ENCODE measurements at places on chromosomes 7 and 10. TPM values are rescaled to one million over a fixed set of nuclear protein-coding genes. Genes with fewer than 3 reads are reported as not detected.

- H3K36me3 ChIP-seq, result no peaks in the 10 kb centered on the region
- no peak overlapping the region for H3K27ac ChIP-seq
- no peaks in the 10 kb centered on the region for H3K4me1 ChIP-seq
- H3K27me3 ChIP-seq, result no peaks in the 10 kb centered on the region
- no peak overlapping the region for H3K4me3 ChIP-seq
These were observed 138.3 kb upstream of the FGFR2 start for GRCh38 chr10:121736315-121737130.

DNA sequence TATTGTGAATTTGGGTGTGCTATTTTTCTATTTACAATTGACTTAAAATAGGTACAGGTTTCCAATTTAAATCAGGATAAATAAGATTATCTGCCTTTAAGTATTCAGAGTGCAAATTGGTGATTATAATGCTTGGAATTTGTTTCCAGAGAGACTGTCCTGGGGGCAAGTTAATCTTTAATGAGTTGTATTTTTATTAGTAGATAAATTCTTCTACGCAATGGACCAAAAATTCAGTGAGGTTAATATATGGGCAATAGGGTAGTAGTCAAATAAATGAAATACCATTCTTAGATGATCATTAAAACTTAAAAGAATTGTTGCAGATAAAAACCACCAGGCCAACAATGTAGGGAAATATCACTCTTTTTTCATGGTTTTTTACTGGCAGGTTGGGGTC, 3.4 kb downstream of the BICC1 start:
- no peaks in the 10 kb centered on the region for H3K27me3 ChIP-seq
- peak overlapping the region; percentile 77 for H3K4me3 ChIP-seq
- H3K27ac ChIP-seq, result peak overlapping the region; percentile 89
- H3K4me1 ChIP-seq, result peaks cover 52% of the 10 kb centered on the region
- peak; percentile 44 for DNase-seq

The TMEM209 gene
- 26.8 TPM for total RNA-seq

GRCh38 chr7:147304376-147304775, 1187.8 kb downstream of the CNTNAP2 start:
- DNase-seq, result no peak
- no peak overlapping the region for H3K27ac ChIP-seq
- no peaks in the 10 kb centered on the region for H3K36me3 ChIP-seq
- no peaks in the 10 kb centered on the region for H3K4me1 ChIP-seq
- H3K27me3 ChIP-seq, result no peaks in the 10 kb centered on the region
- H3K4me3 ChIP-seq, result no peak overlapping the region

DNA sequence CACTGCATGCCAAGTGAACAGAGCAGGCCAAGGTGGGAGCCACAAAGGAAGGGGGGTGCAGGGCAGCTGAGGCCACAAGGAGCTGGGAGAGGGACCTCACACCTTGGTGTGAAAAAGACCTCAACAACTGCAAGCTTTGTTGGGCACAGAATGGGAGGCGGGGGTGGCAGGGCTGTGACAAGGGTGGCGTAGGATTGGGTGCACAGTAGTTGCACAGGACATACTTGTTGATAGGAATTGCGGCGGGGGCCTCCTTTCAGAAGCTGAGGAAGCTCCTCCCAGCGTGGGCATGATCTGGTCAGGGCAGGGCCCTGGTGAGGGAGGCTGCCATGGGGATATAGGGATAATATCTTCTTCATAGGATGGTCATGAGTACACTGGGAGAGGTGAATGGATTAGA, 25.8 kb downstream of the POLL start:
- no peak overlapping the region for H3K27ac ChIP-seq
- no peaks in the 10 kb centered on the region for H3K36me3 ChIP-seq
- H3K27me3 ChIP-seq, result peaks cover 40% of the 10 kb centered on the region
- no peak overlapping the region for H3K4me3 ChIP-seq
- no peak for DNase-seq

DNA sequence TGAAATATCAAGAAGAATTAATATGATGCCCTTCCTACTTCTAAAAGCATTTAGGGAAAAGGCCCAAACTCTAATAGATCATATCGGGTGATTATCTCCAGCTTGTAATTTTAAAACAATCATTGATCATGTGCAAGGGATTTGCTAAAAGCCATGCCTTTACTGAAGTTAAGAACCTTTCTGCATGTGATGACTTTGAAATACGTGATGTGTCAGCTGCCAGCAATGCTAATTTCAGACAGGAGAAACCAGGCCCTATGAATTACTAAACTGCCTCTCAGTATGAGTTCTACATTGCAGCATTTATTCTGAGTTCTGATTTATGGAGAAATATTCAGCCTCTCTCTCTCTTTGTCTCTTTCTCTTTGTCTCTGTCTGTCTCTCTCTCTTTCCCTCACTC, 203.6 kb upstream of the AKR1E2 start:
- H3K4me1 ChIP-seq, result no peaks in the 10 kb centered on the region
- H3K27me3 ChIP-seq, result no peaks in the 10 kb centered on the region
- no peak for DNase-seq
- H3K27ac ChIP-seq, result no peak overlapping the region
- H3K36me3 ChIP-seq, result no peaks in the 10 kb centered on the region

DNA sequence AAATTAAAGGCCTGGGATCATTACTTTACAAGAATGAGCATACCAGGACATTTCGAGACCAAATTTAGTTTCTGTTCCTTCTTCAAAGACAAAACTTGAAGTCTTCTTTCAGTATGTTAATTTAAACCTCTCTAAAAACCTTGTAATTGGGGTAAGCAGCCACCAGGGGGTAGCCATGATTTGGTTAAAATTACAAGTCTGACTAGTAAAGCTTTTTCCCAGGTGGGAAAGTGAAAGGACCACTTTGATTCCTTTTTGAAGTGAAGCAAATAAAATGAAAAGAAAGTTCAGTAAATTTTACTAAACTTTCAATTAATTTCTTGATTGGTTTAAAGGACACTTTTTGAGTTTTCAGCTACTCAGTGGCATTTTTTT, 294.3 kb downstream of the BBS9 start:
- no peak overlapping the region for H3K4me3 ChIP-seq
- no peak overlapping the region for H3K27ac ChIP-seq
- DNase-seq, result peak; percentile 55

The EIF4EBP2 gene
- 54.7 TPM for total RNA-seq

The ANXA8L1 gene
- 0.57 TPM for total RNA-seq

DNA sequence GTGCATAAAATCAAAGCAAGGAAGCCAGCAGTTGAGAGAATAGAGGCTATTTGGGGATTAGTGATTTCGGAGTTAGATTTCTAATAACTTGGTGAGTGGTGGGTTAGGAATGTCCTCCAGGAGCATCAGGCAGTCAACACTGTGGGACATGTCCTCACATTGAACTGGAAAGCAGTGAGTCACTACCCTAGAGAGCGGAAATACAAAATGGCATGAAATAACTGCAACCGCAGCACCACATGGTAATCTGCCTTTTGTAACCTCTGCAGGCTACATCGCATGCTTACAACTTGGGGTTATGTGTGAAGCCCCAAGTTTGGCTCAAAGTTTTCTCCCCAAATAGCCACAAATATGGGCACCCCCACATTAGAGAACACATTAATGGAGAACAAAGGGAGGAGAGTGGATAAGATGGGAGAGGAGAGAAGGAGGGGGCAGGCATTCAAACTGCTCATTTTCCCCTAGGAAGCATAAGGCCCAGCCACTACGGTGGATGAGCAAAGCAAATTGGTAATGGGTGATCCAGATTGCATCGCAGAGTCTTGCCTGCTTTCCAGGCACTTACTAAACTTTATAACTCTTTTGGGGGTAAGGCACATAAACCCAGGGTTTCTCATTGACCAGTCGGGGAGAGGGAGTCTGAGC, 22.0 kb upstream of the SLF2 start:
- no peaks in the 10 kb centered on the region for H3K4me1 ChIP-seq
- H3K27me3 ChIP-seq, result peaks cover 48% of the 10 kb centered on the region
- H3K4me3 ChIP-seq, result no peak overlapping the region
- no peak overlapping the region for H3K27ac ChIP-seq
- peak; percentile 11 for DNase-seq

All from Calu3 (cell line).